CD4-positive, alpha-beta T cell treated with Interleukin-17A for 1 hour (primary cell): ENCODE measurements at places on chromosomes 4 and X.

DNA sequence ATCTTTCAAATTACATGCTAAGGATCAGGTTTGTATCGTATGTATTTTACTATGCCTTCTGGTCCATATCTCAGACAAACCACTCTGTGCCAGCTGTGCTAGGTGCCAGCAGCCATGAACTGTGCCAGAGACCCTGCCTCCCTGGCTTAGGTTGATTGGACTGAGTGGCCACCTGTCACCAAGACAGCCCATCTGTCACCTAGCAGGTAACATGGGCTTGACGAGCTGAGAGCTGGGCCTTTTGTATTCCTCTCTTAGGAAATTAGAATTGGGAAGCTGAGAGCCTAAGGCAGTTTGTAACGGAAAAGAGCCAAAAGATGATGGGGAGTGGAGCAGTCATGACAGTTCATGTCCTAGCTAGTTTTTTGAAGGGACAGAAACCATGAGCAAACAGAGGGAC, 42.5 kb downstream of the TMEM164 start:
- no peak for DNase-seq

DNA sequence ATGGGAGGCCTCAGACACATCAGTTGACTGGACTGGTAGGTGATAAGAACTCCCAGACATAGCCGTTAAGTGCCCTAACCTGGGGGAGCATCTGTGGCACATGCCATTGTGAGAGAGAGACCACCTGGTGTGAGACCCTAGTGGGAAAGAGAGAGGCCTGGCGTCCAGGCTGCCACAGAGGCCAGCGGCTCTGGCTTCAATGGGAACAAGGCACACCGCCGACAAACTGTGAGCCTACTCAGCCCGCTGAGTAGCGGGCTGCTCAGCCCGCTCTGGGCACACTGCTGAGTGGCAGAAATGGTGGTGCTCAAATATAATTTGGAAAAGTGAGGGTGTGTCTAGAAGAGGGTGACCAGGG, 34.0 kb downstream of the PHKA2 start:
- DNase-seq = no peak

DNA sequence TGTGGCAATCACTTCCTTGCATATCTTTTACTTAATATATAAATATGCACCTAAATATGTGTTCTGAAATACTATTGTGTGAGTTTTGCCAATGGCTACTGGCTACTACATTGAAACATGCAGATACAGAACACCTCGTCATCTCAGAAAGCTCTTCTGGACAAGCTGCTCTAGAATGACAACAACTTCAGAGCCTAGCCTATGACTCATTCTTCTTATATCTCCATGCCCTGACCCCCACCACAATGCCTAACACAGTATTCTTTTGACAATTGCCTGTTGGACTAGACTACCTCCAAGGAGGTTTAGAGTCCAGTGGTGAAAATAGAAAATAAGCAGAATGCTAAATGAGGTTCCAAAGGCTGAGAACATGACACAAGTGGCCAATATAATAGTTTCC, 17.6 kb upstream of the DMP1 start:
- no peak for DNase-seq

DNA sequence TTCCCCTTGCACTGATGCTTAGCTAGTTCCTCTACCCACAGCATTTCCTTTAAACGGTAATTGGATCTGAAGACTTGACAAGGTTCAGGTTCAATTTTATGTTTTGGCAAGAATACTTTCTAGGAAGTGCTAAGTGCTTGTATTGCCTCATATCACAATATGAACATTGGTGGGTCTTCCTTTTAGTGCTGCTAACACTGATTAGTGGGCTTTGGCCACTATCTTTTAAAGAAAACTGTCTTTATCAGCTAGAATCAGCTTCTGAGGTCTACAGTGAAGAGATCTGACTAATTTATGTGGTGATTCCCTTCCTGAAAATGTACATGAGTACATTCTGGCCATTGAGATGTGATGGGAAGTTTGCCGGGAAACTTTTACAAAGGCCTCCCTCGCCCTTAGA, 316.7 kb upstream of the KLF3 start:
- no peak for DNase-seq

- no peak for DNase-seq
Observed at GRCh38 chr4:121861426-121861825, 8.8 kb downstream of the BBS7 start.

DNA sequence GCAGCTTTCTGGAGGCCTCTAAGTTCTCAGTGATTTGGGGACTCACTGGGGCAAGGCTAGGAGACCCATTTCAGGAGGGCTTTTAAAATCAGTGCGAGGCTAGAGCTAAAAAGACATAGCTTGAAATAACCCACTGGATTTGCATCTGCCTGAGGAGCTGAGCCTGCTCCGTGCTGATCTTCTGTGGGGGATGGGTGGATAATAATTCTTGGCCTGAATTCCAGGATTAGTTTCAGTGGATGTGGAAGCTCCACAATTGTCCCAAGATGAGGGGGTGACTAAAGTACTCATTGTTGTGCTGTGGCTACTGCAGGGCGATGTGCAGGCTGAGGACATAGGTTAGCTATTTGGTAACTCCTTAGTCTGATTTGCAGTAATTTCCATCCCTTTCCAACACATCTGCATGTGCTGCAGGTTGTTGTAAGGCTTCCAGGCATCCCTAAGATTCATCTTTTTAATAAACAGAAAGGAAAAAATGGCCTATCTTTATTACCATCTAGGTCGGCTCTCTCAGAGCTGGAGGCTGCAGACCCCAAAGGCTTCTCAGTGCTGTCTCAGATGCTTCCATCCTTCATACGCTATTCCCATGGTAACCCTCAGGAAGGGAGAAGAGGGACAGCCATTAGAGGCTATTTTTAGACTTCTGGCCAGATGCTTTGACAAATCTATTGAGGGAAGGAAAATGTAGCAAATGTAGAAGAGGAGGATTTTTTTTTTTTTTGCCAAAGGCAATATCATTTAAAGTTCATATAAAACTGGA, 63.4 kb downstream of the GRXCR1 start:
- no peak for DNase-seq

DNA sequence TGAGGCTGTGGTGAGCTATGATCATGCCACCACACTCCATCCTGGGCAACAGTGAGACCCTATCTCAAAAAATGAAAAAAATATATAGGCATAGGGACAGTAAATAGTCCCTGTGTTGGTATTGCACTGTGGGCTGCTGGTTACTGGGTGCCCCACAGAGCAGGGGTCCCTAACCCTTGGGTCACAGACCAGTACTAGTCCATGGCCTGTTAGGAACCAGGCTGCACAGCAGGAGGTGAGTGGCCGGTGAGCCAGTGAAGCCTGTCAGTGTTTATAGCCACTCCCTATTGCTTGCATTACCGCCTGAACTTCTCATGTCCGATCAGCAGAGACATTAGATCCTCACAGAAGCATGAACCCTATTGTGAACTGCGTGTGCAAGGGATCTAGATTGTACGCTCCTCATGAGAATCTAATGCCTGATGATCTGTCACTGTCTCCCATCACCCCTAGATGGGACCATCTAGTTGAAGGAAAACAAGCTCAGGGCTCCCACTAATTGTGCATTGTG, 106.5 kb downstream of the TNIP2 start:
- no peak for DNase-seq

- DNase-seq = no peak
Observed at GRCh38 chrX:109775386-109775785, 42.3 kb upstream of the ACSL4 start.

DNA sequence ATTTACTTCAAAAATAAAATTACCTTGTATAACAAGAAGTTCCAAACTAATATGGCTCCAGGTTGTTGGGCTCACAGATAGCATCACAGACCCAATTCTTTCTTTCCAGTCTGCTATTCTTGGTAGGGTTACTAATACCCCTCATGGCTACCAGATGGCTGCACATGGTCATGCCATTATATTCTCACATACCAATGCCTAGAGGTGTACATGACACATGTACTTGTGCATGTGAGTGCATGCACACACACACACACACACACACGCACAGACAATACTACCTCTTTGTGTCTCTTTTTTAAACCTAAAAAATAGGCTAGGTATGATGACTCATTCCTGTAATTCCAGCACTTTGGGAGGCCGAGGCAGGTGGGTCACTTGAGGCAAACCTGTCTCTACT, 31.1 kb downstream of the FBXO8 start:
- DNase-seq = no peak

GRCh38 chrX:120719622-120720021, 89.8 kb upstream of the C1GALT1C1 start:
- DNase-seq = no peak

GRCh38 chr4:6957994-6958393, 48.4 kb downstream of the TBC1D14 start:
- no peak for DNase-seq

DNA sequence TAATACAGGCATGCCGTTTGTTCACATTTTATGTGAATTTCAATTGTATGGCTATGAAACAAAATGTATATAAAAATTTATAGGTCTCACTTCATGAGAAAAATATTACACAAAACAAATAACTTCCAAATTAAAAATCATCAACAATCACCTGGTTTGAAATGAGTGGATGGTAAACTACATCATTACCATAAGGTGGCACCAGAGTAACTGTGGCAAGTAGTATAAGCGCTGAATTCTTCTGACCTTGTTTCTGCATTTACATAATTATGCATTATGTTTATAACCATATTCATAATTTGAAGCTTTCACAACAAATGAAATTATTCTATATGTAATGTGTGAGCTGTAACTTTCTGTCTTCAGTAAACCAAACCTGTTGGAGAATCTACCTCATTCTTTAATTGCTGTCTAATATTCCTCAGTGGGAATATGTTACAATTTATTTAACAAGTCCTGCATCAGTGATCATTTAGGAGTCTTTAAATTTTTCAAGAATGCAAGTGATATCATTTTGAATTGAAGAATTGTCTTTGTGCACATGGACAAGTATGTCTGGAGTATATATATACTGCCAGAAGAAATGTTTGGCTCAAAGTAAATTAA, 55.2 kb downstream of the MMRN1 start:
- no peak for DNase-seq

DNA sequence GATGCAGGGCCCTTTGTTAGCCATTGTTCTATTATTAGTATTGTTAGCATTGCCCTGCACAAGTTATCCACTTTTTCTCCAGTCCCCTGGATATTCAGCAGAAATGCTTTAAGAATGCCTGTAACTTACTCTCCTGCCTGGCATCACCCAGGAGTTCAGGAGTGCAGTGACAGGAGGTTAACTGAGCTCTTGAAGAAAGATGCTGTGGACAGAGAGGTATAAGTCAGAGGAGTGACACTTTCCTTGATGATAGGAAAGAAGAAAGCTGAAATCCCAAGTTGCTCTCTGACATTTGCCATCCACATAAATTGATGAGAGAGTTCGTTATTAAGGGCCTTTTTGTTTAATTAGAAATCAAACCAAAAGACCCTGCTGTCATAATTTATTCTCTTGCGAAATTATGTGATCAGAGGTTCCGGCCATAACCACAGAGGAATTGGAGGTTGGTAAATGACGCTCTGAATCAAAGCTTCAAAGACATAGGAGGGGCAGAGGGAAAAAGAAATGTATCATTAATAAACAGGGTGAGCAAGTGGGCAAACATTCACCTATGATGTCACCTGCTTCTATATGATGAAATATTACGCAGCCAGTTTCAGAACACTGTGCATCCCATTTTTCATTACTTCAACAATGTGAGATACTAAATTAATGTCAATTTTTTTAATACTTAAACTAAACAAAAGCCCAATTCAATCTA, 230.2 kb upstream of the JADE1 start:
- DNase-seq = no peak

- DNase-seq = no peak
Observed at GRCh38 chrX:136318156-136318555, 17.4 kb downstream of the ADGRG4 start.

- no peak for DNase-seq
Observed at GRCh38 chr4:101419336-101420135, 72.2 kb upstream of the PPP3CA start.
